ENCODE measurements at places on chromosomes 5 and 9.
A peak's percentile ranks its signal among the peaks of the same experiment; 100 is the strongest.

- no peak for DNase-seq
Observed at GRCh38 chr5:35996076-35996475, 4.9 kb upstream of the UGT3A1 start.

GRCh38 chr5:72379936-72380335 is 59.8 kb downstream of the PTCD2 start:
- DNase-seq = no peak

DNA sequence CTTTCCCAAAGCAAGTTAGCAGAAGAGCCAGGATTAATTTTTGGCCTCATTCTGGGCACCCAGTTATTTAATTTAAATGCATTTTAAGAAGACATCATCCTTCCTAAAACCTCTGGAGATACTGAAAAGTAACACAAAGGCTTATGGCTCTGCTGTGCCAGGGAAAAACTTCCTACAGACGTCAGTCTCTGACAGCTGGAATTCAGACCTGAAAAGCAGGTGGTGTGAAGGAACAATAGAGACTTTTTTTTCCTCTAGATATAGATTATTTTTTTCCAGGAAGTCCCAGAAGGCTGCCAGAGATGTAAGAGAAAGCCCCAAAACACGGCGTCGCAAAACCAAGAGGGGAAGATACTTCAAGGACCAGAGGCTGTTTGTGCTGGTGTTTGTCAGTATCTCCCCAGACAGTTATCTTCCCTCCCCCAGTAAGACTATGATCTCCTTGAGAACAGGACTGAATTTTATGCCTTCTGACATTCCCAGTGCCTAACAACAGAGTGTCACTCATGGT is 88.7 kb upstream of the RASEF start:
- DNase-seq = no peak

DNA sequence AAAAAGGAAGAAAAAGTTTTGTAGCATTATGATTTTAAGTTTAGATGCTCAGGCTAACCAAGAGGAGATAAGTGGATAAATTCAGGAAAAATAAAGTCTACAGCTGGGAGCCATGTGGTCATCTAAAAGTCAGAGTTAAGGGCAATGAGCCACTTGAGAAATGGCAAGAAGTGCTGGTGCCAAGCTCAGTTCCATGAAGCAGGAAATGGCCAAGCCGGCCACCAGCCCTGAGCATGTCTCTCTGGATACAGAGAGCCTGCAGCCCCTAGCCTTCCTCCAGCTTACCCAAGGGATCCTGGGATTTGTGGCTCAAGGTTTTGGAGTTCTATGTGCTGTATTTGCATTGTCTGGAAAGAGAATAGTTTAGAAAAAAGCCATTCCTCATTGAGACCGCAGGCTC is 12.2 kb upstream of the S1PR3 start:
- DNase-seq = no peak

GRCh38 chr5:72210888-72211678 is 103.8 kb downstream of the MAP1B start:
- no peak for DNase-seq

GRCh38 chr5:168578006-168578405 is 1.2 kb downstream of the PANK3 start:
- no peak for DNase-seq

DNA sequence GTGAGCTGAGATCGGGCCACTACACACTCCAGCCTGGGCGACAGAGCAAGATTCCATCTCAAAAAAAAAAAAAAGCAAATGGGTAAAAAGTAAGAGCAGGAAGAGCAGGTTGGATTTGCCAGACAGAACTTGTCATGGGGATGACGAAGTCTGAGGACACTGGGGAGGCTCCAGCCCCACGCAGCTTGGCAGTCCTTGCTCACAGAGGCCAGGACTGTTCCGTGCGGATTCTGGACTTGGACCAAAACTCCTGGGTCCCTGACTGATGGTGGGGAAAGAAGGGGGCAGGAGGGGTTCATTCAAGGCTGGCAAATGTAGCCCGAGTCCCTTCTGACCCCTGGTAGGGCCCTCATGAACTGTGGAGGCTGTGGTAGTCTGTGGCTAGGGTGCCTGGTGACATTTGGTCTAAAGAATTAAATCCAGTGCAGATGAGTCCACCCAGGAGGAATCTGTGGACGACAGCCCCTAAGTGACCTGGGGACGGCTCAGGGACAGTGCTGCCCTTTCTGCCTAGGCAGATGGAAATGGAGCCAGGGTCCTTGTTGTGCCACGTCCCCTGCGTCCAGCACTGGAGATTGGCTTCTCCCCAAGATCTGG is 3.1 kb downstream of the FGD3 start:
- DNase-seq = no peak

GRCh38 chr9:69028754-69029153 is 6.8 kb upstream of the FXN start:
- DNase-seq = no peak

- DNase-seq = no peak
Observed at GRCh38 chr9:96129747-96130146, 172.2 kb downstream of the HSD17B3 start.

DNA sequence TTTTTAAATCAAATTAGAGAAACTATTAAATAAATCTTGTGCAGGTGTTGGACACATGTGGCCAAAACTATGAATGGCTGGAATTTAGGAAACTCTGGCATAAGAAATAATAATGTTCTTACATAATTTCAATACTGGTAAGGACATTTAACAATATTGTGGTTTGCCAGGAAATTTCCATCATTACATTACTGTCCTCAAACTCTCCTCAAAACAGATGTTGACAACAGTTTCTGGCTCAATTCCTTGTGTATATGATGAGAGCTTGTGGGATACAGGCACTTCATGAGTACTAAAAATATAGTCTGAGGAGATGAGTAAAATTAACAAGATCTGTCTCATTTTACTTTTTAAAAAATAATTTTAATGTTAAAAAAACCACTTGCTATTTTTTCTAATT is 27.9 kb downstream of the MCTP1 start:
- no peak for DNase-seq

GRCh38 chr9:114452219-114453165 is 52.8 kb downstream of the WHRN start:
- DNase-seq = no peak

GRCh38 chr9:95333426-95333825 is 15.9 kb upstream of the FANCC start:
- no peak for DNase-seq

DNA sequence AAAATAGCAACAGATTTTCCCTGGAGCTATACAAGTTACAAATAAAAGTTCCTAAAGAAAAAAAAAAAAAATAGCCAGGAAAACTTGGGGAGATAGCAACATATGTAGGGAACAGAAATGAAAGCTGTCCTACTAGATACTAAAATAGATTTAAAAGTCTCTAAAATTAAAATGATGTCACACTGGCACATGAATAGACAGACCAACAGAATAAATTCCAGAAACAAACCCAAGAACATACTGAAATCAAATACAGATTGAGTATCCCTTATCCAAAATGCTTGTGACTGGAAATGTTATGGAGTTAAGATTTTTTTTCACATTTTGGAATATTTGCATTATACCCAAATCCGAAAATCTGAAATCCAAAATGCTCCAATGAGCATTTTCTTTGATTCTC is 23.8 kb downstream of the GOLPH3 start:
- DNase-seq = no peak

GRCh38 chr5:146717951-146718350 is 160.6 kb downstream of the PPP2R2B start:
- no peak for DNase-seq

GRCh38 chr5:139671096-139671841 is 23.1 kb downstream of the CXXC5 start:
- DNase-seq = no peak

- no peak for DNase-seq
Observed at GRCh38 chr9:135989157-135989556, 28.0 kb upstream of the UBAC1 start.

DNA sequence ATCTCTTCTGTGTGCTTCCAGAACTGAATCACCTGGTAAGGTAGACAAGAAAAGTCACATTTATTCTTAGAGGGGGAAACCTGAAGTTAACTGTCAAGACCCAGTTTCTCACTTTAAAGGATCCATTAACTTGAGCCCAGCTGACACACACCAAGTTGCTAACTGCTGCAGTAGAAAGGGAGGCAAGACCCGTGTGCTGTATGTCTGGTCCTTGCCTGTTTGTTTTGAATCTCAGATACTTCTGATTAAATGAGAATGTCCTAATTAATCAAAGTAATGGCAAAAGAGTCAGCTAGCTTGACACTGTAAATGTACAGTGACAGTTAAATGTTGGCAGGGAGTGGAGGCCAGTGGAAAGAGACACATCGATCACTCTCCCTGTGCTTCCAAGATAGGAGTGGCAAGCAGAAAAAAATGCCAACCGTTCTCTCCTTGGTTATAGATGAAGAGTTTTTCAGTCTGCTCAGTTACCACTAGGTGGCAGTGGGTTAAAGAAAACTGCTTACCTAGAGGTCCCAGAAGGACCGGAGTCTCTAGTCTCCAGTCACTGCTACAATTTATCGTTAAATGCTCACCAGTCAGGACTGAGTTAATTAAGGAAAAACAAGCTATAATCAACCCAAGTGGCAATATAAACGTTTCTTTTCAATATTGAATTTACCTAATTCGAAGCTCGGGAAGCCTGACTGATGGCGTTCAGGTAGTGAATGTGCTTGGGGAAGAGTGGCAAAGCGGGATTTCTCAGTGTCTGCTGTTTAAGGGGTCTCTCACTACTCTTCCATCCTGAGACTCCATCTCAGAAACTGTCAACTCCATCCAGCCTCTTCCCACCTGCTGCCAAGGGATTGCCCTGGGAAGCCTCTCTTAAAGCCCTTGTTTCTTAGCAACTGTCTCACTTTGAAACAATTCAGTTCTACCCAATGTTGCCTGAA is 18.4 kb downstream of the LSM11 start:
- peak; percentile 40 for DNase-seq

DNA sequence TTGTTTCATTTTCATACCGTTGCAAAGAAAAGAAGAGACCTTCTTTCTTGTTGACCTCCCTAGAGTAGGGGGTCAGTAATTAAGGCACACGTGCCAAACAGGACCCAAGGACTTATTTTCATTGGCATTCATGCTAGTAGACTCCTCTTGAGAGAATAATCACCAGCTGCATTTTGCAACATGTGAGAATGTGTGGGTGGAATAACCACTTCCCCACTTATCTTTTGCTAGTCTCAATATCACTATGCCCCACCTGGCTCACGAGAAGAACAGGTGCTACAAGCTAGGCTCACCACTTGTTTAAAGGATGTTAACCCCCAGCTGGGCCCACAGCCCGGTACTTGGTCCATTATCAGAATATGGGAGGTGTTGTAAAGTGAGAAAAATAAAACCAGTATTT is 460.7 kb upstream of the MEF2C start:
- no peak for DNase-seq

- no peak for DNase-seq
Observed at GRCh38 chr5:172644266-172644665, 3.2 kb downstream of the NEURL1B start.

DNA sequence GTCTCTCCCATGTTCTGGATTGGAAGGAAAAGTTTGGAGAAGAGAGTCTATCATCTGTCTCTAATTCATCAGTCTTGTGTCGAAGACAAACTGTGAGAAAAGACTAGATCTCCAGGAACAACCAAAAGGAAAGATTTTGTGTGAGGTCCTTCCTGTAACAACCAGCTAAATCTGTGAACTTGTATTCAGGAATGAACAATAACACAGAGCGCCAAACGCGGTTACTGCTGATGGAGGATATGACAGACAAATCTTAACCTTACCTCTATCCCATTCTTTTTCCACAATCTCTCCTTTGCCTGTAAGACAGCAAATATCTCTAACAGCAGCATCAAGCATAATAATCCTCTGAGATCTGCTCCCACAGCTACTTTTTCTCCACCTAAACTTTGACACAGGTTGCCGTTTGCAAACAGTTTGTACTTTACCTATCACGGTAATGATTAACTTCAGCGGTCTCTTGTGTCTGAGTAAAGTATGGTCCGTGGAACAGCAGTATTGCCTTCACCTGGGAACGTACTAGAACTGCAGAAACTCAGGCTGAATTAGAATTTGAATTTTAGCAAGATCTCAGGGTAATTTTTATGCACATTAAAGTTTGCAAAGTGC is 387.6 kb downstream of the ELAVL2 start:
- DNase-seq = peak; percentile 11

DNA sequence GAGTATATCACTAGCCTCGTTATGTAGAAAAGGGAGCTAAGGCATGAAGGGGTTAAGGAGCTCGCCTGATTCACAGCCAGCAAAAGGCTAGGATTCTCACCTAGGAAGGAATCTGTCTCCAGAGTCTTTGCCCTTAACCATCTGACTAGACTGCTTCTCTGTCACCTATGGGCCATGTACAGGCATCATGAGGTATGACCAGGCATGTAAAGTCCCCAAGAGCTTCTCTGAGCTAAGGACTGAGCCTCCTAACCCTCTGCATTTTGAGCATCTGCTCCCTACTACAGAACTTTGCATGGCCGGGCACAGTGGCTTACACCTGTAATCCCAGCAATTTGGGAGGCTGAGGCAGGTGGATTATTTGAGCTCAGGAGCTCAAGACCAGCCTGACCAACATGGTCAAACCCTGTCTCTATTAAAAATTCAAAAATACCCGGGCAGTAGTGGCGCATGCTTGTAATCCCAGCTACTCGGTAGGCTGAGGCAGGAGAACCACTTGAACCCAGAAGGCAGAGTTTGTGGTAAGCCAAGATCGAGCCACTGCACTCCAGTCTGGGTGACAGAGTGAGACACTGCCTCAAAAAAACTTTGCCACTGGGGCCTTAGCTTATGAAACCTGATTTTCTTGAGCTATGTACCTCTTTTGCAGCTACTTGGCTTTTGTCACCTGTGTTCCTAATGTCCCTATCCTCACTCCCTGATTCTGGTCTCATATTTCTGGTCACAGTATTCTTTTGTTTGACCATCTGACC is 33.2 kb upstream of the IL7R start:
- DNase-seq = no peak

Measured in HuH-7.5 (cell line).